H9 (cell line): ENCODE measurements at places on chromosomes 12 and 14. TPM values are rescaled to one million over a fixed set of nuclear protein-coding genes. Genes with fewer than 3 reads are reported as not detected.

DNA sequence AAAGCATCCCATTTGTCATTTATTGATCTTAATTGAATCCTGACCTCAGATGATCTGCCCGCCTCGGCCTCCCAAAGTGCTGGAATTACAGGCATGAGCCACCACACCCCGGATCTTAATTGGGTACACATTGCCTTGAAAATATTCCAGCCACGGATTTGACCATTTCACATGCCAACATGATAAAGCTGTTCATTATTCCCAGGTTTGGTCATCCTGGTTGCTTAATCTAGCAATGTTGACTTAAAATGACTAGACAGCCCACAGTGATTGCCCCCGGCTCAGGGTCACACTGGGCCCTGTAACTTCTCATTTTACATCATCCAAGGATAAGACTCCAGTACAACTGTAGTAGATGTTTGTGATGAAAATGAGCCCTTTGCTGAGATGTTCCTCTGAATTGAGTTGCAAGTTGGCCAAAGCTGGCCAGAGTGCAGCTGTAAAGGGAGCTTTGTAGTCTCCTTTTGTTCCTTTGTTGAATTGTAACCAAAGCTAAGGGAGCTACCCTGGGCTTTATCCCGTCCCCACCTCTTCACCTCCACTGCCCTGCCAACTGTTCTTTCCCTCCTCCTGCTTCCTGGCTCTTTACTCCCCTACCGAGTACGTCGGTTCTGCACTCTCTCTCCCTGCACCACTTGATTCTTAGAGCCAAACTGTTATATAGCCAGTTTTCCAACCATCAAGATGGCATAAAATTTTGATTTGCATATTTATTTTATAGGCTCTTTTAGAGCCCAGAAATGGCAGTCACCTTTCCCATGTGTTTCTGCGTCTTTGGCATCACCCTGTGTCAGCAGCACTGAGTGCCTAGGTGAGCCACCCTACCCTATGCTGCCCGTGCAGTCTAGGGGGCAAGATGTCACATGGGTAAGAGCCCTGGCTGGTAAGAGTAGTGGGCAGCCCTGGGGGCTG is 141.3 kb upstream of the HIF1A start:
- DNase-seq = no peak

- peak; percentile 25 for DNase-seq
These were observed 44.8 kb upstream of the PRMT8 start for GRCh38 chr12:3446235-3446634.

- DNase-seq = no peak
These were observed 218.6 kb upstream of the ATP2B1 start for GRCh38 chr12:89927226-89927698.

DNA sequence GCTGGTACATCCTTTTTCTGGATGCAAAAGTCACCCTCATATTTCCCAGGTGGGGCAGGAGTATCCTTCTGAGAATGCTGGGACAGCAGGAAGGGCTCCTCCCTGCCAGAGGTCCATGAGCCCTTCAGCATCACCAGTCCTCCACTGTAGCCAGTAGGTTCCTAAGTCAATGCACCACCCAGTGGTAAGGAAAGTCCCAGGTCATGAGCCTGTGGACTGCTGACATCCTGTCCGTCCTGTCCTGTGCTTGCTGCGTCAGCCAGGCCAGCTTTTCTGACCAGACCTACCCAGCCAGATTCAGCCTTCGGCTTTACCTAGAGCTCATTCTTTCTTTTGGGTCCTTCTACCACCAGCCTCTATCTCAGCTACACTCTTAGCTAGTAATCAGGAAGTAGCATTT is 23.0 kb upstream of the ACTN1 start:
- DNase-seq = peak; percentile 67

DNA sequence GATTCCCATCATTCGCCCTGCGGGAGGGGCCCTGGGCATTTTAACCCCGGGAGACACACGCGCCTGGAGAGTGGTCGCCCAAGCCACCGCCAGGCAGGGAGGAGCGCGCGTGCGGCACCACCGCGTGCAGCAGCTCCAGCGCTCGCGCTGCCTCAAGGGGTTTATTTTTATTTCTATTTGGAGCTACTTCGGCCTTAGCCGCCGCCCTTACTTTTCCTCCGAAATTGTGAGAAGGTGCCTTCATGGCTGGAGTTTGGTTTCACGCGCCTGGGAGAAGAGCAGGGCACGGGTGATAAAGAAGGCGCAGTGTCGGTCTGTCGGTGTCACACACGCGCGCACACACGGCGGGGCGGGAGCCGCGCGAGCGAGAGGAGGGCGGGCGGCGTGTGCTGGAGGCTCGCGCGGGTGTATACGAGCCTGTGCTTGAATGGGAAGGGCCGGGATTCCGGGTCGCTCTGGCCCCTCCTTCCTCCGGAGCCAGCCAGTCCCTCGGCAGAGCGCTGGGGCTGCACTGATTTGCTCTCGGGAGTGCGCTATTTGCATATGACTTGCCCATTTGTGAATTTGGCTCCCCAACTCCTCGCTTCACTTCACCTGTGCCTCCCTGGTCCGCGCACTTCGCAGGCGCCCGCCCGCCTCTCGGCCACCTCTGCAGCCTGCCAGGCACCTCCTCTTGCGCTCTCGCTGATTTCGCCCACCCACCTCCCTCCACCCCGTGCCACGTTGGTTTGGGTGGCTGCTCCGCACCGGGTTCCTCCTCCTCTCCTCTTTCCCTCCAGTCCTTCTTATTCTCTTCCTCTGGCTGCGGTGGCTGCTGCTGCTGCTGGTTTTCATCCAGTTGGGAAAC is 932.3 kb downstream of the DIO2 start:
- peak; percentile 97 for DNase-seq

DNA sequence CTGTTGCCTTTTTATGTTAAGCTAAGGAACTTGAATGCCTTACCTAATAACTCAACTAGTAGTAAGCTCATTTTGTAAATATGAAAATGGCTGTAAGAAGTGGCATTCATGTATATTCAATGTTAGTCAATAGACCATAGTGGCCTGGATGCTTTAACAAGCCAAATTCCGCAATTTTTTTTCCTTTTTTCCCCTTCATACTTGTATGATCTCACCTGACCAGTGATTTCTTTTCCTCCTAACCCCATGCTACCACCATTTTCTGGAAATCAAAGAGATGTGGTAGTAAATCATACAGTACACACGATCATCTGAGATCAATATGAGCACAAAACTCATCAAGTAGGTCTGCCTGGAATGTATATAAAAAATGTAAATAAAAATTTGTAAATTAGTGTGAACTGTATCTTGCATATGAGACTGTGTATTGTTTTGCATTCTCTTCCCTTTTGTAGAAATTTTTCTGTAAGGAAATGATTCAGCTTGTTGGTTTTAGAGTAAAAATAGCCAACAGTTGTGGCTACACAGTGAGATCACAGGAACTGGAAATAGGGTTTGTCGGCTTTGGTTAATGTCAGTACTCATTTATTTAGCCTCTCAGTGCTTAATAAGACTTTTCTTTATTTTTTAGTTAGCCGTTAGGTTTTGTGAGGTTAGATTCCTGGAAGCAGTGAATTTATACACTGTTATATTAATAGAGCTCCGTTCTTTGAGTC is 62.5 kb downstream of the ETNK1 start:
- no peak for DNase-seq

- no peak for DNase-seq
These were observed 202.2 kb downstream of the AEBP2 start for GRCh38 chr12:19641235-19642080.

Gene RAB5B
- total RNA-seq = 48.4 and 50.6 TPM in 2 replicates

Gene DIO3
- 0.20 TPM in 1 of 2 replicates, not detected in the other for total RNA-seq

- DNase-seq = no peak
These were observed 91.2 kb downstream of the CEP128 start for GRCh38 chr14:80850197-80850814.

- DNase-seq = peak; percentile 36
These were observed 57.5 kb downstream of the ZNF664 start for GRCh38 chr12:124030510-124030909.

Gene ASPG
- 0.24 and 0.33 TPM in 2 replicates for total RNA-seq

GRCh38 chr14:74019408-74020137 is 424 bp downstream of the BBOF1 start:
- no peak for DNase-seq

Gene SPTLC2
- 32.6 and 38.2 TPM in 2 replicates for total RNA-seq

Gene MANSC1
- 9.1 and 9.8 TPM in 2 replicates for total RNA-seq

- DNase-seq = no peak
These were observed 861.0 kb downstream of the RPS29 start for GRCh38 chr14:48725051-48725734.

Gene NELL2
- total RNA-seq = 31.9 and 32.7 TPM in 2 replicates

- peak; percentile 61 for DNase-seq
These were observed 80.0 kb downstream of the NTF3 start for GRCh38 chr12:5511644-5512600.

DNA sequence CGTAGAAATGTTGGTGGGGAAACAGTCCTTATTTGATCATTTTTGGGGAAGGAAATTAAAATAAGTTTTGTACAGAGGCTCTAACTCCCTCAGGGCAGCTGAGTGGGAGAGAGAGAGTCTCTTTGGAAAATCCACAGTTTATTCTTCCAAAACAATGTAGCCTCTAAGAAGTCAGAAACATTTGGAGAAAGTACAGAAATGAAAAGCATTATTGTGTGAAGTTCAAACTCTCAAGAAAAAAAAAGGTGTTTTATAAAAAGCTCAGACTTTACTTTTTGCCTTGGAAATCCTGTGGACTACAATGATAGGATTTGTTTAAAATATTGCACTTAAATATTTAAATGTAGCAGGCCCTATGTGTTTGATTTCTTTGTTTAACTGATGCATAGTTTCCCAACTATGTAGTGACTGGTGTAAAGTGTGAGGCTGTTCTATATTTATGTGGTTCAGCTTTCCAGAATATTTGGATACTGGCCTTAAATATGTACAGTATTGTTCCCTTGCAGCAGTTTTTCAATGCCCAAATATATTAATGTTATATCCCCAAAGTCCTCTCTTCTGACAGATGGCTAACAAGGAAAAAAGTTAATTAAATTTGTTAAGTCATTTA is 82.0 kb upstream of the OTOGL start:
- no peak for DNase-seq

GRCh38 chr14:94047581-94047980 is 21.4 kb downstream of the OTUB2 start:
- DNase-seq = peak; percentile 14

DNA sequence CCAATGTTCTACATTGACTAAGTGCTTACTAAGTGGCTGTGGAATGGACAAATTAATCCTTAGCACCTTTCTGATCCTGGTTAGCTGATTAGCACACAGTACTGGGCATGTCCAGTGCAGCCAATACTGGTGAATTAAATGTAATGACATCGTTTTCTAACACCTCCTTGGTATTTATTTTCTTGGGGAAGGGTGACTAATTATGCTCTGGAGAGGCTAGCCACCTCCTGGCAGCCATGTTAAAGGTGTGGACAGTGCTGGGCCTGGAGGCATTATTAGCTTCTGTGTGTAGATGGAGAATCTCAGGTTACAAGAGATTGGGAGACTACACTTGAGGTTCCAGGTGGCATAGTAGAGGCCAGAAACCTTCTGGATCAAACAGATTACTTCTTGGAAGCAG is 230.9 kb upstream of the DDHD1 start:
- DNase-seq = no peak

DNA sequence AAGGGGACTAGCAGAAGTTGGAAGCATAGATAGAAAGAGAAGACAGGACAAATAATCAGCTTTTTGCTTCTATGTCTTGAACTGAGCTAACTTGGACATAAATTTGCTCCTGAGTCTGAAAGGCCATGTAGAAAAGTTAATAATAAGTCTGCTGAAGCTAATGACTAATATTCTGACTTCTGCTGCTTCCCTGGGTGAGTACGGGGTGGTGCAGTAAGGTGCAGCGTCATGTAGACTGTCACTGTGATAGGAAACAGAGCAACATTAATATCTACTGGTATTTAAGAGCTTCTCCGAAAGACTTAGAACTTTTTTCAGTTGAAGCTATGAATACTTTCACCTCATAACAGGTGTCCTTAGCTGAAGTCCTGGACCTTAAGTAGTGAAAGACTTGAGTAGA is 34.1 kb upstream of the CPM start:
- DNase-seq = no peak

DNA sequence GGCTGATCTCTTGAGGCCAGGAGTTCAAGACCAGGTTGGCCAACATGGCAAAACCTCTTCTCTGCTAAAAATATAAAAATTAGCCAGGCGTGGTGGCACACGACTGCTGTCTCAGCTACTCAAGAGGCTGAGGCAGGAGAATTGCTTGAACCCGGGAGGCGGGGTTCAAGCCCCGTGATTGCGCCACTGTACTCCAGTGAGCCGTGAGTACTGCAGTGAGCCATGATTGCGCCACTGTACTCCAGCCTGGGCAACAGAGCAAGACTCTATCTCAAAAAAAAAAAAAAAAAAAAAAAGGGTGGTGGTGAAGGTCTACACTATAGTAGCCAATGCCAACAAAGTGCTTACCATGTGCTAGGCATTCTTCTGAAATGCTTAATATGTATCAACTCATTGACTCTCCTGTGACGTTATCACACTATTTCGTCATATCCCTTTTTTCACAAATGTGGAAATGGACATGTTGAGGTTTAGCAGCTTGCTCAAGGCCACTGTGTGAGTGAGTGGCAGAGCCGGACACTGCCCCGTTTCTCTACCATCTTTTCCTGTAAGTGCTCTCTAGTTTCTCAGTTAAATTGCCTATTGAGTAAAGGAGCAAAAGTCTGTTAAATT is 59.6 kb downstream of the GNS start:
- no peak for DNase-seq

GRCh38 chr12:45543887-45544286 is 185.6 kb upstream of the ARID2 start:
- DNase-seq = peak; percentile 64

DNA sequence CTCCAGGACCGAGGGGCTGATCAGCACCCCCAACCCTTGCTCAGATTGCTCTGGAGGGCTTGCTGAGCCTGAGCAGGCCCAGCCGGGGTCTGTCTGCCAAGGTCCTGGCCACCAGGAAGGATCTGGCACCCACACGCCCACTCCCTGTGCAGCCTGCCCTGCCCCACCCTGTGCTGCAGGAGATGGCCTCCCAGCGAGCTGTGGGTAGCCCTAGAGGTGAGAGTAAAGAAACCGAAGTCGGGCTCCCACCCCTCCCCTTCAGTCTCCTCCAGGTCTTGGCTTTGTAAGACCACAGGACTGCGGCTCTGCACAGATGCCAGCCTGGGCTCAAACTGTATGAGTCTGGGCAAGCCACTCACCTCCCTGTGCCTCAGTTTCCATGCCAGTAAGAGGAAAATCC is 307.8 kb downstream of the BCL11B start:
- peak; percentile 26 for DNase-seq

GRCh38 chr12:95601091-95601961 is 50.0 kb upstream of the USP44 start:
- DNase-seq = no peak

Gene CCDC177
- total RNA-seq = 6.1 and 6.2 TPM in 2 replicates

DNA sequence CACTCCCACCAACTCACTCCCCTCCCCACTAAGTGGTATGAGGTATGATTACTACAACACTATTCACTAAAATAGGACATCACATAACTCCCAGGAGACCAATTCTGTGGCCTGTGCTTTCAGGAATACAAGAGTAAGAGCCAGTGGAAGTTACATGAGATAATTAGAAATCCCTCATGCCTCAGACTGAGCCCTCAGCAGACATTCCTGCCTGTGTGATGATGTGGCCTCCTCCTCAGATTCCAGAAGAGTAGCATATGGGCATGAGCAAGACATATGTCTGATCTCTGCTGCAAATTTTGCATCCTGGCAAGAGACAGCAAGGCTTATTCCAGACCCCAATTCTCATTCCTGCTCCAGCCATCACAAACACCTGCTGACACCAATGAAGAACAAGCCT is 46.0 kb upstream of the BMP4 start:
- DNase-seq = no peak

Gene BHLHE41
- 0.33 and 0.90 TPM in 2 replicates for total RNA-seq
